Tibial nerve (tissue), 4 donors: ENCODE measurements at places on chromosomes 5 and 9. TPM values are rescaled to one million over a fixed set of nuclear protein-coding genes. Genes with fewer than 3 reads are reported as not detected.

DNA sequence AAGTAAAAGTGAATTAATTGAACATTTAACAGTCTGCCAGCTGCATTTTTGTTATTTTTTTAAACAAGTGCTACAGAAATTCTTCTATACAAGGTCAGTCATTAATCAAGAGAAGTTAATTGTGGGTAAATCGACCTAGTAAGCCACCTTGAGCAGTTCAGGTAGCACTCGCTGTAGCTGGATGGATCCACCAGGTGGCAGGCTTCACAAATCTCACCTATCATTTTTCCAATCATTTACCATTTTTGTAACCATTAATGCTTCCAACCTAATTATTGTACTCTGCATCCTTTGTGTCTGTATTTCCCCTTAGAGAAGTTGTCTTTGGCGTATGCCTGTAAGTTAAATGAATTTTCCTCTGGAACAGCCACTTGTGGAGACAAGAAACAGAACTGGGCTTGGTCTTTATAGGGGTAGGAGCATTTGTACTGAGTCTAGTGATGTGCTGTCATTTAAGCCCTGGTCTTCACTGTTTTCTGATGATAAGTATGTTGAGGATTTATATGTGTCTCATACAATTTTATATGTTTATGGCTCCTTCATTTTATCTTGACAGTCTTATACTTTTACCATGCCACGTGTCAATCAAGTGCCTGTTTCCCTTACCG lies 39.5 kb downstream of the CD180 start:
- DNase-seq, result peak; percentile 28

DNA sequence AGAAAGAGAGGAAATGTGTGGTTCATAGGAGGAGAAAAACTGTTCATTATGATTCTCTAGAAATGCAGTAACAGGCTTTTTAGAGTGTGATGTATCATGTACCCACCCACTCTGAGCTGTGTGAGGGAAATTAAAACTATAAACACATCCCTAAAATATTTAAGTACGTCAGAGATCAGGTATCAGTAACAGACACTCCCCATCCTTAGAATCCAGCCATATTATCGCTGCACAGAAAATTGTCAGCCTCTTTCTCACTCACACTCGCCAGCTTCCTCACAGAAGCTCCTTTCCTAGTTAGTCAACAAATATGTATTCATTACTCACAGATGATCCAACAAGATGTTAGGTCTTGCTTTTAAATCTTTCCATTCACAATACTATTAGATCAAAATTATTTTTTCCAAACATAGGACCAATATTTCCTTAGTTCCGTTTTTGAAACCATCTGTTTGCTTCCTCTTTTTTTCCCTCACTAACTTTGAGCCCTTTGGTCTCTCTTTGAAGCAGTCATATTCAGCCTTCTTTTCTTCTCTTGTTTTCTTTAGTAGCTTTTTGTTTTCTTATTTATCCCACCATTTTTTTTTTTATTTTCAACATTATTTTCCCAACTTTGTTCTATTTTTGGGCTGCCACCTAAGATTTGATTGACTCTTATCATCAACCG lies 13.6 kb upstream of the MAST4 start:
- DNase-seq, result no peak

Gene ZNF169
- 21.1 TPM for total RNA-seq

- peak; percentile 26 for DNase-seq
These were observed 701 bp upstream of the ZNF462 start for GRCh38 chr9:106862110-106862820.

Gene FBLL1
- not detected for total RNA-seq

GRCh38 chr5:15249152-15249551 lies 250.8 kb upstream of the FBXL7 start:
- DNase-seq, result no peak

DNA sequence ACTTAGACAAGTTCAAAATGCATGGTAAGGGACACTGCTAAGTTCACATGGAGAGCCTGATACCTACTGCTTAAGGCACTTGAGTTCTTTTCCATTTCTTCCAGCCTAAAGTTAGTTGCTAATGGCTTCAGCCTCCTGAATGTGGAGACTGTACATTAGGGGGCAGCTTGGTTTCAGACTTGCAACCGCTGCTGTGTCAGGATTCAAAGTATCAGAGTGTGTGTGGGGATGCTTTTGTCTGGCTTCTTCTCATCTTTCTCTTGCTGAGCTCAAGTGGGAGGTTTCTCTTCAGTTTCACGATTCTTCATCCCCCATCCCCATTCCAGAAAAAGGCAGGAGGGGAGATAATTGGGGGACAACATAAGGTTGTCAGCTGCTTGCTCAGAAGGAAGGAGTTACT lies 49.4 kb downstream of the ATP10B start:
- DNase-seq, result no peak

DNA sequence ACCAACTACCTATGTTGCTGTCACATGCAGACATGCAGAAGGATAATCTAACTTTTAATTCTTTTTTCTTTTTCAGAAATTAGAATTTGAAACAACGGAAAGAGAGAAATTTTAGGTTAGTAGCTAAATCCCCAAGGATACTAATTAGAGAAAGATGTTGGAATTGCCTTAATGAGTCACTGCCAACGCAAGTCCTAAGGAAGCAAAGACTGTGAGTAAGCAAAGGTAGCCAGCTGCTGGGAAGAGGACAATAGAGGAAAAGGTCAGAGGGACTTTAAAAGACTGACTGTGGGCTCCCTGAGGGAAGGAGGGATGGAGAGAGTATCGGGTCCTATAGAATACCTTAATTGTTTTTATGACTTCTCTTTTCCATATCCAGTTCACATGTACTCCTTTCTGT lies 461.9 kb upstream of the PAPPA start:
- no peak for DNase-seq
